CD4-positive, alpha-beta memory T cell (primary cell): ENCODE measurements at places on chromosomes 2 and 18.
A peak's percentile ranks its signal among the peaks of the same experiment; 100 is the strongest.

- no peak for DNase-seq
Observed at GRCh38 chr2:886072-887022, 64.3 kb upstream of the SNTG2 start.

GRCh38 chr2:241279413-241279812 lies 36.1 kb downstream of the HDLBP start:
- no peak for DNase-seq

DNA sequence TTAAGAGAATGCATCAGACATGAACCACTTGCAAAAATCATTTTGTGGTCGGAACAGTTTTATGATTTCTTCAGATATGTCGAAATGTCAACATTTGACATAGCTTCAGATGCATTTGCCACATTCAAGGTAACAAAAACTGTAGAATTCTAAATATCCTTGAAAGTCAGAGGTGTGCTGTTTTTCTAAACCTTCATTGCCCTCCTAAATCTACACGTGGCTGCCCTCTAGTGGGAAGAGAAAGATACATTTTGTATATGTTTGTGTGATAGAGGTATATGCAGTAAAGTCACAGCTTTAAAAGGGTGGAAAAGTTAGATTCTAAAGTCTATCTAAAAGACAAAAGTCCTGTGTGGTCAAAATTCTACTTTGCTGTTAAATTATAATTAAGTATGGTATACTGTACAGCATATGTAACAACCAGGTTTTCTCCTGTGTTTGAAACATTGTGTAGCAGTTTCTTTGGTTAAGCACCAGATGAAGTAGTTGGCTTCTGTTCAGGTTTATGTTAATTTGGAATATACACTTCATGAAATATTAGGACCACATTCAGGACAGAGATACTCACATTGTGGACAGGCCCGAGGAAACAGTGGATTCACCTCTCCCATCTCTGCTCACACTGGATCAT lies 65.9 kb upstream of the ITM2C start:
- DNase-seq = peak; percentile 71

DNA sequence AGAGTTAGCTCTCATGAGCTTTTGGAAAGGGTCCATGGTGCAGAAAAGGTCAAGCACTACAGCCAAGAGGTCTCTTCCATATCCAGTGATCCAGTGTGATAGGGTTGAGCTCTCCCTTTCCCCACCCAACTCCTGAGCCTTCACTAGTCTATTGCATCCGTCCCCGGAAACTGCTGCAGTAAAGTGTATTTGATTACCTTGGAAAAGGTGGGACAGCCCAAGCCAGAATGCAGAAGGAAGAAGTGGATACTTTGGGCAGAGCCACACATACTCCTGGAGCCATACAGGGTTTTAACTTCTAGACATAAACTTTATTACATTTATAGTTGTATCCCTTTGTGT lies 3.6 kb downstream of the PNKD start:
- DNase-seq = no peak

DNA sequence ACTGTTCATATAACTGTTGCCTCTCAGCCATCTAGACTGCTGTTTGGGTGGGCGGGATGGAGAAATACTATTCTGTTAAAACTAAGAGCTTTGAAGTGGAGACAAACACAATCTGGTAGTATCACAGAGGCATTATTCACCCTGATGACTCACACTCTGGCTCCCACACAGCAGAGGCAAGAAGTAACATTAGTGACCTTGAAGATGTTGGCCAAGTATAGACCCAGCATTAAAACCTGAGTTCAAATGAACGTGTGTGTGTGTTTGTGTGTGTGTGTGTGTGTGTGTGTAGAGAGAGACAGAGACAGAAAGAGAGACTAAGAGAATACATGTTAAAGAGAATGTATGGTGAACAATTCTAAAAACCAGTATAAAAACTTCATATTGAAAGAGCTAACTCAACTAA lies 22.5 kb upstream of the ACVR1 start:
- peak; percentile 31 for DNase-seq

- DNase-seq = no peak
Observed at GRCh38 chr18:66735933-66736332, 132.0 kb upstream of the CDH19 start.

GRCh38 chr2:25347205-25347815 lies 5.6 kb upstream of the DNMT3A start:
- DNase-seq = no peak

DNA sequence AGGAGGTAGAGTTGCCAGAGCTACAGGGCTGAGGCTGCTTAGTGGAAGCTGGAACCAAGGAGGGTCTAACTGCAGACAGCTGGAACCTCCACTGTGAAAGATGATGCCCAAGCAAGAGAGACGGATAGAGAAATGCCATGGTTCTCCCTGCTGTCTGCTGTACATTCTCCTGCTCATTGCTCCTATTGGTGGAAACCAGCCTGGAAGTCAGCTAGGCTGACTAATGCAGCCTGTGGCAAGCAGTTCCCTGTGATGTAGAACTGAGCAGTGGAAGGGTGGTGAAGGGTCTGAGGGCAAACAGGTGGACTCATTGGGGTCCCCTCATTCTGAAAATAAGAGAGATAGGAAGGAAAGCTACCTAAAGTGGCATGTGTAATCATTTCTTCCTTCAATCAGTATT lies 563.6 kb downstream of the SLC4A3 start:
- no peak for DNase-seq

DNA sequence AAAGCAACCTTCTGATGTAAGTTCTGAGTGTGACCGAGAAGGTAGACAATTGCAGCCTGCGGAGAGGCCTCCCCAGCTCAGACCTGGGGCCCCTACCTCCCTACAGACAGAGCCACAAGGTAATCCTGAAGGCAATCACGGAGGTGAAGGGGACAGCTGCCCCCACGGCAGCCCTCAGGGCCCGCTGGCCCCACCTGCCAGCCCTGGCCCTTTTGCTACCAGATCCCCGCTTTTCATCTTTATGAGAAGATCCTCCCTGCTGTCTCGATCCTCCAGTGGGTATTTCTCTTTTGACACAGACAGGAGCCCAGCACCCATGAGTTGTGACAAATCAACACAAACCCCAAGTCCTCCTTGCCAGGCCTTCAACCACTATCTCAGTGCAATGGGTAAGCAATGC lies 3.0 kb downstream of the BCL2L11 start:
- DNase-seq = no peak

DNA sequence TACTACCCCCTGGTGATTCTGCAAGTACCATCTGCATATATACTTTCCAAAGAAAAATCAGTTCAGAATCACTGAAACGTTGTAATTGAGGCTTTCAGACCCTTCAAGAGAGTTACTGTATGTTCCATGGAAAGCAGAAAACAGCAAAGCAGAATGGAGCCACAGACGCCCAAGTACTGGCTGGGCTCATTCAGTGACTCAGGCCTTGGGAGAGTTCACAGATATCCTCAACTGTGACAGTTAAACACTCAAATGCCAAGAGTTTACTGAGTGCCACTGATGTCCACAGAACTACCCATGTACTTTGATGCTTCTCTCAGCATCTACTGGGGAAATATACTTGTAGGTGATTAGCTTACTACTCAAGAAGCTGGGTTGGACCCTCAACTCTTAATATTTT lies 303.4 kb downstream of the TCF4 start:
- no peak for DNase-seq

GRCh38 chr2:172204309-172204708 lies 101.6 kb upstream of the DLX2 start:
- no peak for DNase-seq

GRCh38 chr2:20421988-20422370 lies 24.9 kb upstream of the RHOB start:
- no peak for DNase-seq

GRCh38 chr2:168354499-168354898 lies 101.6 kb upstream of the CERS6 start:
- DNase-seq = no peak

- DNase-seq = peak; percentile 26
Observed at GRCh38 chr2:100554798-100555407, 7.9 kb upstream of the PDCL3 start.

- no peak for DNase-seq
Observed at GRCh38 chr2:172558372-172558771, 2.5 kb downstream of the PDK1 start.

DNA sequence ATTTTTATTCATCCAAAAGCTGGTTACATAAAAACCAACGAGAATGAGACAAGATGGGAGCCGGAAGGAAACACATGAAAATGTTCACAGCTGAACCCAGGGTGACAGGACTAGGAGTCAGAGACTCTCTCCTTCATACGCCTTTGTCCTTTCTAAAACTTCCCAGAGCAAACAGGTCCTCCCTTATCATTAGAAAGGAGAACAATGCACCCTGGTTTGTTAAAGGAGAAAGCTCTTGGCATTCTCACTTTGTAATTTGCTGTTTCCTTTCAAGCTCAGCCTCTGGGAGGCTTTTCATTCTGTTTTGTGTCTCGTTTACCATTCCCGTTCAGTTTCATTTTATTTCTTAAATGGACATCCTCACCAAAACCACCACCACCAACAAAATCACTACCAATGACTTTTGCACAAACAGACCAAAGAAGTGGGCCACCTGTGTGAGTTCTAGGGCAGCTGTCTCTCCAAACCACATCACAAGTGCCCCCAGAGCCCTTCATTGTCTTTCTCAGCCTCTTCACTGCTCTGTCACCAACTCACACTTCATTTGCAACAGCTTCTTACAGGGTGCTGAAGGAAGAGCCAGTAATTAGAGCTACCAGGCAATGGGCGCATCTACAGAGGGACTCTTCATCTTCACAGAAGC lies 105.3 kb downstream of the HDAC4 start:
- DNase-seq = no peak

GRCh38 chr2:237432484-237433092 lies 18.6 kb upstream of the COL6A3 start:
- peak; percentile 58 for DNase-seq

- DNase-seq = no peak
Observed at GRCh38 chr2:226424971-226425370, 374.6 kb downstream of the IRS1 start.

- no peak for DNase-seq
Observed at GRCh38 chr2:19545507-19545906, 187.1 kb upstream of the OSR1 start.

DNA sequence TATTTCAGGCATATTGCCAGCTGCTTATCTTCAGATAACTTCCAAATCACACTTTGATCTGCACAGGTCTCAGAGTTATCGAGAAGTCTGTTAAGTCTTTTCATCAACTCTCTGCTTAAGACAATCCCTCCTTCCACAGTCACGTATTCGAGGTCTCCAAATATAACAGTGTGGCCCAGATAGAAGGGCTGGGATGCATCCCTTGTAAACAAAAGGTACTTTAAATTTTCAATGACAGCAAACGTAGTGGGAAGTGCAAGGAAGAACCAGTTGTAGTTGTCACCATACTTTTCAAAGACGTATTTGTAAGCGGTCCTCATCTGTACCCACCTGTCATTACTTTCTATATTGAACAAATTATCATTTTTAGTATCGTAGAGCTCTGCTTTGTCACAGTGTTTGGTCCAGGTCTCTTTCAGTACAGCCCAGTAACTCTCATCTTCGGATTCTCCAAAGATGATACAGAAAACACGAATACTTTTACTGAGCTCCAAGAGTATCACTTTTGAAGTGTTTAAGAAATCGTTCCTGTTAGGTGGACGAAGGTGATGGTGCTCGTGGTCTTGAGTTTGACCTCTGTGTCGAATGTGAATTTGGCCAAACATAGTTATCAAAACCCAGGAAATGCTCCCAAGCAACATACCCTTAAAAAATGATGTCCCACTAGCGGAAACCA lies 445 bp downstream of the C1GALT1C1L start:
- no peak for DNase-seq

- DNase-seq = no peak
Observed at GRCh38 chr2:1627628-1628381, 116.5 kb downstream of the PXDN start.

GRCh38 chr18:63119647-63120046 lies 199.9 kb downstream of the BCL2 start:
- no peak for DNase-seq
